Renal cortical epithelial cell (primary cell): ENCODE measurements at places on chromosomes 3 and 15.
A peak's percentile ranks its signal among the peaks of the same experiment; 100 is the strongest.

GRCh38 chr3:95272781-95273180 lies 1209.9 kb downstream of the NSUN3 start:
- no peak for DNase-seq

DNA sequence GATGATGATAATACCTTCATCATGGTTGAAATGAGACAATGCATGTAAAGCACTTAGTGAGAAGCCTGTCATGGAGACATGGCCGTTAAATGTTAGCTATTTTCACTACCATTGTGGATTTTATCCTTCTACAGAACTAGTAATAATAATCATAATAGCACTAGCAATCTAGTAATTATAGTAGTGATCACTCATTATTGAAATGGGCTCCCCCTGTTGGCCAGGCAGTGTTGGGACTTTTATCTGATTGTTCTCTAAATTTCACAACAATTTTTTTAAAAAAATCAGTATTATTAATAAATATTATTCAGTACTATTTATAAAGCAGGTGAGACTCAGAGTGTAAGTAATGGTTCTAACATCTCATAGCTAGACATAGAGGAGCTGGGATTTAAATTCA lies 396.3 kb downstream of the IL5RA start:
- no peak for DNase-seq

- DNase-seq = no peak
Measured at GRCh38 chr3:155078711-155079467, 1.2 kb upstream of the MME start.

- no peak for DNase-seq
Measured at GRCh38 chr15:78170848-78171773, 21.9 kb downstream of the IDH3A start.

DNA sequence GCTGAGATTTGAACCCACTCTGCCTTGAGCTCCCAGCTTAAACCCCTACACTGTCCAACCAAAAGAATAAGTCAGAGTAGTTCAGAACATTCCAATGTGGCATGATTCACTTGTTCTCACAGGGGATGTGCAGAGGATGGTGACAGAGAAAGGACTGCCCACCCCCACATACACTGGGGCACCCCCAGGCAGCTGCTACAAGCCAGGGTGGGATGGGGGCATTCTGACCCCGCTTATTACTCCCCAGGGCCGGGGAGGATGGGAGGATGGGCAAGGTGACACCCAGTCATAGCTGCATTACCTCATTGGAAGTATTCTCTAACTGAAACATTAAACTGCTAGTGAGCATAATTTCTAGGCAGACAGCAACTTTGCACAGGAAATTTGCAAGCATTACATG lies 126.0 kb upstream of the PRR20G start:
- no peak for DNase-seq

DNA sequence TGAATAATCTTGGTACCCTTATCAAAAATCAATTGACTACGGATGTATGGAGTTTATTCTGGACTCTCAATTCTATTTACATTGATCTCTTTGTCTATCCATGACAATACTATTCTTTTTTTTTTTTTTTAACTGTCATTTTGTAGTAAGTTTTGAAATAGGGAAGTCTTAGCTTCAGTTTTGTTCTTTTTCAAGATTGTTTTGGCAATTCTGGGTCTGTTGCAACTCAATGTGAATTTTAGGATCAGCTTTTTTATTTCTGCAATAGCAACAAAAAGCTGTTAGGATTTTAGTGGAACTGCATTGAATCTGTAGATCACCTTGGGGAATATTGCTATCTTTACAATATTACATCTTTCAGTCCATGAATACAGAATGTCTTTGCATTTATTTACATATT lies 21.4 kb downstream of the BTLA start:
- no peak for DNase-seq

DNA sequence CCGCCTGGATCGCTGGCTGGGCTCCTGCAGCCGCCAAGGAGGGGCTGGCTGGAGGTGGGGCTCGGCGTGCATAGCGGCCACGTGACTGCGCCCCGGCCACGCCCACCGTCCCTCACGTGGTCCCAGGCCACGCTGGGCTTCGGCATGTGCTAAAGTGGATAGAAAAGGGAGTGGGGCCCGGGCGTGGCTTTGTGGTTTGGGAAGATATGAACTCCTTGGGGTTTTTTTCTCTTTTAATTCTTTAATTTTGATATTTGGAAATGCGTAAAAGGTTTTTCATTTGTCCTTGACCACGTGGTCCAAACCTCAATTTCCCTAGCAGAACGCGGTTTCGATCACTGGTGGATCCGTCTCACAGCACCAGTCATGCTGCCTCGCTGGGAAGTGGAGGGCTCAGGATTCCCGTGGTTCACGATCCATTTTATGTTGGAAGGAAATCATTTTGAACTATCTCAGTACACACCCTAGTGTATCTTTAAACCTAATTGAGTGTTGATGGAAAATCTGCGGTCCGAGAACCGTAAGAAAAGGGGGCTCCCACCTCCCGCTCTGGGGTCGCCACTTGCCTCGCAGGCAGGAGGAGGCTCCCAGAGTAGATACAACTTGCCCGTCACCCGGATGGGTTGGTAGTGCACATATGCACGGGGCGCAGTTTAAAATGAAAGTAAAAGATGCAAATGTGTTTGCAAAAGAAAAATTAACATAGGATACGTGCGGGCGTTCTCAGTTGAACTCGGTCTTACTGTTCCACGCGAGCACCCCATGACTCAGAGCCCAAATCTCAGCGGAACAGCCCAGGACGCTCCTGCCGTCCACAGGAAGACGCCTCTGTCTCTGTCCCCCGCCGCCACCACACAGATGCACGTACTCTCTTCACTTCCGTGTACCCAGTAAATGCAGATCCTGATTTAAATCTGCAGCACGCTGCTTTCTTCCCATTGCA lies 141.9 kb downstream of the PGPEP1L start:
- DNase-seq = no peak

- DNase-seq = no peak
Measured at GRCh38 chr3:32780071-32780734, 37.6 kb upstream of the TRIM71 start.

GRCh38 chr3:126119976-126120375 lies 36.1 kb upstream of the SLC41A3 start:
- DNase-seq = no peak

DNA sequence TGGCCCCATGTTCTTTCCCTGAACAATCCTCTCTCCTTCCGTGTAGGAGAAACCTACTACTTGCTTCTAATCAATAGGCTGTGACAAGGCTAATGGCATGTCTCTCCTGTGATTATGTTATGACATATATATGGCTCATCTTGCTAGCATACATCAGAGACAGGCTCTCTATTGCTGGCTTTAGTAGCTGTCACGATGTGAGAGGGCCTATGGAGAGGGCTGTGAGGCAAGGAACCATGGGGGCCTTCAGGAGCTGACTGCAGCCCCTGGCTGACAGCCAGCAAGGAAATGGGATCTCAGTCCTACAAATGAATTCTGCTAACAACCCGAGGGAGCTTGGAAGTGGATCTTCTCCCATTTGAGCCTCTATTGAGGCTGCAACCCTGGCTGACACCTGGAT lies 96.3 kb downstream of the EOMES start:
- no peak for DNase-seq

GRCh38 chr3:150870406-150870805 lies 34.8 kb downstream of the MINDY4B start:
- peak; percentile 73 for DNase-seq

DNA sequence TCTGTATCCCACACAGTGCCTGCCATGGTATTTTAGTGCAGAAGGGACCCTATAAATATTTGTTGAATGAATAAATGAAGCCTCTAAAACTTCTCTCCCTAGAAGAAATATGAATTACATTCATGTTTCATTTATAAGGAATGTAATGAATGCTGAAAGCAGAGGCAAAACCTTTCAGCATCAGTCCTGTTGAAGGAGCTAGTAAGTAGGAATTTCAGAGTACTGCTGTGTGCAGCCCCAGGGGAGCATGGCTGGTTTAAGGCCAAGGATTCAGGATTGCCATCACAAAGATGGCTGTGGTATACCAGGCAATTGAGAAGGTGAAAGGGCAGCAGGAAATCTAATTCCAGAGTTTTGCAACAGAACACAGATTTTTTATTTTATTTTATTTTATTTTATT lies 1131.4 kb downstream of the IGSF11 start:
- DNase-seq = no peak

DNA sequence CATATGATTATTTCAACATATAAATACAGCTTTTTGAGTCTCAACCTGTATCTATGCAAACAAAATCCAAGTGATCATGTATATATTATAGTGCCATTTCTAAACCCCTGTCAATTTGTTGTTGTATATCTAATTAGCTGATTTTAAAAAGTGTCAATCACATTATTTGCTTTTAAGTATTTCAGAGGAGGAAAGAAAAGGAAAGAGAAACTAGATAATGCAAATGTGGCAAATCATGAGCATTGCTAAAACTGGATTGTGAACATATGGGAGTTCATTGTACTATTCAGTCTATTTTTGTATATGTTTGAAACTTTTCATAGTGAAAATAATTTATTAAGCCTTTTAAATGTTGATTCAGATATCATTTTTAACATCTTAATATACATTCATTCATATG lies 190.7 kb downstream of the ZIC4 start:
- DNase-seq = no peak

- no peak for DNase-seq
Measured at GRCh38 chr15:40995656-40996055, 42.4 kb downstream of the CHAC1 start.
